ENCODE measurements at places on chromosomes 6 and 20.

DNA sequence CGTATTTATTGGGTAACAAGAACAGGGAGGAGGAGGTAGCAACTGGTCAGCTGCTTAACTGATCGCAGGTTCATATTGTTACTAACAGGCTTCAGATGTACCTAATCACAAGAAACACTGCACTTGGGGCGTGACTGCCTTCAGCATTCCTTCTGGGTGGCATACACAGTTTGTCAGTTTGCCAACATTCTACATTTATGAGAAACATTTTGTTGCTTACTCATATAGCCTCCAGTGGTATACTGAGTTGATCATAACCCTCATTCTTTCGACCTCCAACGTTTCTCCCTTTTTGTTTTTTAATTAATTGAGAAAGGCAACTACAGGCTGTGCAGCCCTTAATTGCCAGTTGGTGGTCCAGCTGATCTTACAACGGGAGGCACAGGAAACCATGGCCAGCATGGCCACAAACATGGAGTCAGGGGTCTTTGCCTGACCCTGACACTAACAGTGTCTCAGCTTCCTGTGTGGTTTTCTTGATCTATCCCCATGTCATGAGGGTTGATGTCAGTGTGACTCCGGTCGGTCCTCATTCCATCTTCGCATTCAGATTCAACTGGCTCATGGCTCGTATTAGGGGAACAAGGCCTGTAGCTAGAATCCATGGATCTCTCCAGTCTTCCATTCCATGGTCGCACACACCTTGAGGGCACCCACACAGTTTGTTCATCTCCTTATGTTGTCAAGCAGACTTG lies 9.4 kb downstream of the EPB41L2 start:
- no peak for DNase-seq

GRCh38 chr6:30670760-30671527 lies 1.9 kb downstream of the DHX16 start:
- DNase-seq, result no peak

DNA sequence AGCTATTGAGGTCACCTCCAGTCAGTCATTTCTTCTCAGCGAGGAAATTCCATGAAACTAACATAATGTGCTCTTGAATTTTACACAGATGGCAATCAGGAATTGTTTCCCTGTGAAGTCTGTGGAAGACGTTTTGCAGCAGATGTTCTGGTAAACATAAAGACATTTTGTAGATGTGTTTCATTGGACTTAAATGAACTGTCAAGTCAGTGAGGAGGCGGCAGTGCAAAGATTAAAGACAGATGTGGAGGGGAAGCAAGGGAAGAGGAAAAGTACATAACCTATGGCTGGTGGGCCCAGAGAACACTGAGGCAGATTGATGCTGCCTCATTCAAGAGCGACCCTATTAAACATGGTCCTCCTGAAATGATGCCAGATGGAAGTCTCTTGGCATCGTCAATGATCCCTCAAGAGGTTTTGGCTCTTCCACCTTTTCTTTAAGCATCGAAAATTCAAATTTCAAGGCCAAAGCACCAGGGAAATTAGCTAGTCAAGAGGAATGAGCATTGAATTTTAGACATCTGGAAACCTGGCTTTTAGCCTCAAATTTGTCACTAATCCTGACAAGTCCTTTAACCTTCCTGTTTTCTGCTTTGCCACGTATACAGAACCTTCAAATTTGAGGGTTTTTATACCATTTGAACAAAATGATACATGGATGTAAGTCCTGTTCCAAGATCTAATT lies 20.1 kb downstream of the ZC2HC1B start:
- DNase-seq, result no peak

GRCh38 chr6:46998436-46999017 lies 43.6 kb downstream of the ADGRF1 start:
- DNase-seq, result no peak

DNA sequence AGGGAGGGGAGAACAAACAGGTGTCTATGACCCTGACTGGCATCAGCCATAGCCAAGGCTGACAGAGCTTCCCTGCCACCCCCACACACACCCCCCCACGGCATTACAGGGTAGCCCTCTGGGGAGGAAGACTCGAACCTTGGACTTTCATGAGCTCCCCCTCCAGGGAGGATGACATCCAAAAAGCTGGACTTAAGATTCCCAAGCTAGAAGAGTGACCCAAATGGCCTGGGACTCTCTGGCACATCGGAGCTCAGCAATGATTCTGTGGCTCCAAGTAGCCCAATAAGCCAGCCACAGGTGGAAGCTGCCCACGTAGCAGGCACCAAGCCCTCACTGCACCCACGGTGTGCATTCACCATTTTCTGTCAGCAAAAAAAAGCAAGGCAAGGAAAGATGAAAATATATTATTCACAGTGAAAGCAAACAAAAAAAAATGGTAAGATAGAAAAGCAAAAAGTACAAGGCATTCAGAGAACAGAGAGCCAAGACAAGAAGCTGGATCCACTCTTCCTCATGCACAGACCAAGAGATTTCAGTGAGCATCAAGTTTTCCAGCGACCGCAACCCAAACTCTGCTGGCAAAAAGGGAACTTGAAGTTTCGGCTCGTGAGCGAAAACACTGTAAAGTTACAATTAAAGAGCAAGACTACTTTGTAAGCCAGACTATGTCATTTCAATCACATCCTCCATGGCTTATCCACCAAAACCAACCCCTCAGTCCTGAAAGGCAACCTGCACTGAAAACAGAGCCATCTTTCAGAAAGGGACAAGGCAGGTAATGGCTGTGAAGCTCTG lies 10.9 kb downstream of the JAG1 start:
- no peak for DNase-seq

DNA sequence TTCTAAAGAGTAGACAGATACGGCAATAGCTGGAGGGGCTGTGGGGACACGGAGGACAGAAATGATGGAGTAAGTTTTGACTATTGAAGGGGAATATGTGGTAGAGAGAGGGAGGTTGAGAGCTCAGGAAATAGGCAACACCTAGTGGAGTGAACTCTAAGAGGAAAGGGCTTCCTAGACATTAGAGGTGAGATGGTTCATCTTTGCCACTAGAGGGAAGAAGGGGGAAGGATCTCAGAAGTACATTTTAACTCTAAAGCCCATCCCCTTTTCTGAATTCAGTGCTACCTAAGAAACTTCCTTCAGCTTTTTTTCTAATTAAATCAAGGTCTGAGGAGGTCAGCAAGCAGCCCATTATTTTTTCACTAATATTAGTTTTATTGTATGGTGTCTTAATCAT lies 689.4 kb upstream of the MAP3K7 start:
- no peak for DNase-seq

GRCh38 chr6:10981409-10981808 lies 62.7 kb downstream of the ELOVL2 start:
- no peak for DNase-seq

GRCh38 chr20:8854571-8854970 lies 214.3 kb upstream of the PLCB4 start:
- DNase-seq, result no peak

DNA sequence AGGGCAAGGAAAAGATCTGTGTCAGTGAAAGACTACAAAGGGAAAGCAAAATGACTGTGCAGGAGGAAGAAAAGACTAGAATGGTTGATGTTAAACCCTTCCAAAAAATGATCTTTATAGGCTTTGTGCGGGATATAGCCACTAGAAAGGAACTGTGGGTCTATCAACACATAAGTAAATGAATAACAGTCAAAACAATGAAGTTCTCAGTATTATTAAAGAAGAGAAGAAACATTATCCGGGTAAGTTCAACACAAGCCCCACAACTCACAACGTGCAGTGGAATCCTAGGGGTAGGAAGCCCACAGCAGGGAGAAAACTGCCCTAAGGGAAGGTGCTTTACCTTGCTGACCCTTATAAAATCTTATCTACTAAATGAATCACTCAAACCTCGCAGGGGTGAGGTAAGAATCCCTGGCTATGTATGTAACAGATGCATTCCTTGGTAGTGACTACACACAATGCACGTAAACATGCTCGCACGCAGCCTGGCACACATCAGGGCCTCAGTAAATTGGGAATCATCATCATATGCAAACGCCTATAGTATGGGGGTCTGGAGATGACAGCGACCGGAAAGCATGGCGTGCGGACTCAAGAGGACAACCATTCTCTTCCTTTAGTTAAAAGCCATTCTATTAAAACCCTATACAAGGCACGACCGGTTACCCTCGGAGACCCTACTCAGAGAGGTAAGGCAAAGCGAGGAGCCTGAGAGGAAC lies 11.3 kb downstream of the TFAP2A start:
- no peak for DNase-seq
